ENCODE measurements at places on chromosomes 4 and X. TPM values are rescaled to one million over a fixed set of nuclear protein-coding genes. Genes with fewer than 3 reads are reported as not detected.
A peak's percentile ranks its signal among the peaks of the same experiment; 100 is the strongest.

The ANXA3 gene
- total RNA-seq, result not detected

The TMEM144 gene
- total RNA-seq, result not detected

The PPEF2 gene
- total RNA-seq, result not detected

The SPANXN3 gene
- not detected for total RNA-seq

The TMEM154 gene
- 0.22 TPM for total RNA-seq

The ZNF711 gene
- 41.9 TPM for total RNA-seq

- H3K27me3 ChIP-seq, result no peaks in the 10 kb centered on the region
- H3K4me1 ChIP-seq, result peaks cover 39% of the 10 kb centered on the region
- no peak for DNase-seq
- H3K36me3 ChIP-seq, result no peaks in the 10 kb centered on the region
- H3K27ac ChIP-seq, result peak overlapping the region; percentile 94
These were observed 103.9 kb upstream of the PAQR3 start for GRCh38 chr4:79043138-79043537.

DNA sequence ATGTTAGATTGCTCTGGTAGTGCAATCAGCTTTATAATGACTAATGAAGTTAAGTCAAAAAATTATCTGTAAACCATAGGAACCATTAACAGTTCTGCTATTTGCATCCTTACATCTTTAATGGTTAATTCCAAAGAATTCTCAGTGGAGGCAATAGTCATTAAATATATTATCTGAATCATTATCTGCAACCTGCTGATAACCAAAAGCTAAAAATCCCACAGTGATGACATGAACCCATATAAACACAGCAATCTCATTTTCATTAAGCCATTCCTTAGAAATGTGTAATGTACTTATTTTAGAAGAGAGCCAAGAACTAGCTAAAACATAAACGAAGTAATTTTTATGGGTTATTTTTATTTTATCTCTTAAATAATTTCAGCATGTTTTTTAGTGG, 60.2 kb downstream of the MAGEB16 start:
- no peaks in the 10 kb centered on the region for H3K36me3 ChIP-seq
- no peak for DNase-seq
- no peaks in the 10 kb centered on the region for H3K27me3 ChIP-seq
- no peak overlapping the region for H3K27ac ChIP-seq
- no peak overlapping the region for H3K4me3 ChIP-seq

- H3K4me3 ChIP-seq, result no peak overlapping the region
- DNase-seq, result no peak
- H3K4me1 ChIP-seq, result peaks cover 4% of the 10 kb centered on the region
- no peak overlapping the region for H3K27ac ChIP-seq
These were observed 5.2 kb downstream of the YIPF6 start for GRCh38 chrX:68503836-68504636.

DNA sequence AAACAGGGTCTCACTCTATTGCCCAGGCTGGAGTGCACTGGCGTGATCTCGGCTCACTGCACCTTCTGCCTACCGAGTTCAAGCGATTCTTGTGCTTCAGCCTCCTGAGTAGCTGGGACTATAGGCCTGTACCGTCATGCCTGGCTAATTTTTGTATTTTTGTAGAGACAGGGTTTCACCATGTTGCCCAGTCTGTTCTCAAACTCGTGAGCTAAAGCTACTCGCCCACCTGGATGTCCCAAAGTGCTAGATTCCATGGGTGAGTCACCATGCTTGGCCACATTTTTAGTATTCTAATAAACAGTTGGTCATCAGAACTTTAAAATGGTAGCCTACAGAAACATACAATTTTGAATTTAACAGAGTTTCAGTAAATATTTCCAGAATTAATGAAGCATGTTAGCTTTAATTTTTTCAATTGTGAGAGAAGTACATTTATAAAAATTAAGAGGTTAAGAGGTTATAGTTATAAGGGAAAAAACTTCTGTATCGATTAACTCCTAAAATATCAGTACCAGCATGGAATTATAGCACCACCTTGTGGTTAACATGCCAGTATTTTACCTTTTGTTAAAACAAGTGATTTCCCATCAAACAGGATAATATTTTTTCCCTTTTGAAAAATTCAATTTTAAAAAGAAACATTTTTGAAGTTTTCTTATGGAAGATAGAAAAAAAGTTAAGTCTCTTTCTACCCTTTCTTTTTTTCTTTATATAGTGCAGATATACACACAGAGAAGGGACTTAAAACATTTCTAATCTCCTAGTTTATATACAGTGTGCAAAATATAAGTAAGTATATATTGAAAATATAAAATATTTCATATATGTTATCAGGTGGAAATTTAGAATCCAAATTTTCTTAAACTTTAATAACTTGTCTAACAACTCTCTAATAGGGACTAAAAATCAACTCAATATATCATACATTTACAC, 35.4 kb downstream of the CEP44 start:
- no peaks in the 10 kb centered on the region for H3K36me3 ChIP-seq
- no peaks in the 10 kb centered on the region for H3K4me1 ChIP-seq
- H3K27me3 ChIP-seq, result no peaks in the 10 kb centered on the region
- H3K4me3 ChIP-seq, result no peak overlapping the region

GRCh38 chr4:88900432-88900831, 156.6 kb downstream of the FAM13A start:
- peaks cover 4% of the 10 kb centered on the region for H3K27me3 ChIP-seq
- no peak overlapping the region for H3K4me3 ChIP-seq
- no peak overlapping the region for H3K27ac ChIP-seq
- peaks cover 39% of the 10 kb centered on the region for H3K36me3 ChIP-seq

- no peaks in the 10 kb centered on the region for H3K36me3 ChIP-seq
- peaks cover 2% of the 10 kb centered on the region for H3K4me1 ChIP-seq
- H3K27me3 ChIP-seq, result peaks cover 2% of the 10 kb centered on the region
- H3K4me3 ChIP-seq, result peak overlapping the region; percentile 94
These were observed 2.2 kb downstream of the TMEM47 start for GRCh38 chrX:34654696-34655490.

DNA sequence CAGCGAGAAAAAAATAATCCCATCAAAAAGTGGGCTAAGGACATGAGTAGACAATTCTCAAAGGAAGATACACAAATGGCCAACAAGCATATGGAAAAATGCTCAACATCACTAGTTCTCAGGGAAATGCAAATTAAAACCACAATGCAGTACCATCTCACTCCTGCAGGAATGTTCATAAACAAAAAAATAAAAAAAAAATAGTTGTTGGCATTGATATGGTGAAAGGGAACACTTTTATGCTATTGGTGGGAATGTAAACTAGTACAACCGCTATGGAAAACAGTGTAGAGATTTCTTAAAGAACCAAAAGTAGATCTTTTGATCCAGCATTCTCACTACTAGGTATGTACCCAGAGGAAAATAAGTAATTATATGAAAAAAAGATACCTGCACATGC, 508.3 kb upstream of the MAGEB2 start:
- H3K4me1 ChIP-seq, result no peaks in the 10 kb centered on the region
- H3K4me3 ChIP-seq, result no peak overlapping the region
- no peak for DNase-seq
- H3K27me3 ChIP-seq, result no peaks in the 10 kb centered on the region

GRCh38 chr4:79164907-79165610, 160.8 kb downstream of the NAA11 start:
- peaks cover 15% of the 10 kb centered on the region for H3K36me3 ChIP-seq
- peaks cover 30% of the 10 kb centered on the region for H3K4me1 ChIP-seq
- peak overlapping the region; percentile 96 for H3K27ac ChIP-seq
- peaks cover 3% of the 10 kb centered on the region for H3K27me3 ChIP-seq
- peak; percentile 31 for DNase-seq

- no peaks in the 10 kb centered on the region for H3K4me1 ChIP-seq
- H3K27me3 ChIP-seq, result no peaks in the 10 kb centered on the region
- no peak for DNase-seq
- no peaks in the 10 kb centered on the region for H3K36me3 ChIP-seq
These were observed 165.1 kb downstream of the GPAT3 start for GRCh38 chr4:83701041-83701440.

- no peaks in the 10 kb centered on the region for H3K27me3 ChIP-seq
- H3K4me1 ChIP-seq, result no peaks in the 10 kb centered on the region
- no peak for DNase-seq
- H3K36me3 ChIP-seq, result no peaks in the 10 kb centered on the region
- H3K4me3 ChIP-seq, result no peak overlapping the region
- H3K27ac ChIP-seq, result no peak overlapping the region
These were observed 397.1 kb upstream of the FAM241A start for GRCh38 chr4:111748157-111748556.

DNA sequence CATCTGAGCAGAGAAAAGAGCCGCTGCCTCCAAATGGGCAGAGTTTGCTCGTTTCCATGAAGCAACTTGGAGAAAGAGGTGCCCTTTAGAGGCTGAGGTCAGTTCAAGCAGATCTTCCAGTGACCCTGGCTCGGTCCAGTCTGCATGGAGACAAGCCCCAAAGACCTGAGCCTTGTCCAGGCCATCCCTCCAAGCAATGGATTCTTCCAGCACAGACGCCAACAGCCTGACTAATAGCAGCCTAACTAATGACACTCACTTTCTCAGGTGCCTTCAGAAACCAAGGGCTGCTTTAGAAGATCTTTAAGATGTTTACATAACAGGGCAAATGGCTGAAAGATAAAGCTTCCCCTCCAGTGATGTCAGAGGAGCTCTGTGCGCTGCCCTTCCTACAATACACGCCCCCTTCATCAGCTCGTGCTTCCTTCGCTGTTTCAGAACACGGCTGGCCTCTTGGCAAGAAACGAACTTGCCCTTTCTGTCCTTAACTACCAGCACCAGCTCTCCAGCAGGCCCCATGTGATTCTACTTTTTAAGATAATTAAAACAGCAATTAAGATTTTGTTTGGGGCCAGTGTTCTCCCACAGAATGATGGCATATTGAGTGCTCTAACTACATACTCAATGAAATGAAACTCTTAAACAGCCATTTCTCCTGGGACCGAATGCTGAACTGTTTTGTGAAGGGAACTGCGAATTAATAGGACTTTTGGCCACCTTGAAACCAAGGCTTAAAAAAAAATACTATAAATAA, 119.0 kb downstream of the GPR143 start:
- H3K27me3 ChIP-seq, result no peaks in the 10 kb centered on the region
- no peak overlapping the region for H3K27ac ChIP-seq
- no peaks in the 10 kb centered on the region for H3K4me1 ChIP-seq
- H3K36me3 ChIP-seq, result no peaks in the 10 kb centered on the region
- no peak for DNase-seq

DNA sequence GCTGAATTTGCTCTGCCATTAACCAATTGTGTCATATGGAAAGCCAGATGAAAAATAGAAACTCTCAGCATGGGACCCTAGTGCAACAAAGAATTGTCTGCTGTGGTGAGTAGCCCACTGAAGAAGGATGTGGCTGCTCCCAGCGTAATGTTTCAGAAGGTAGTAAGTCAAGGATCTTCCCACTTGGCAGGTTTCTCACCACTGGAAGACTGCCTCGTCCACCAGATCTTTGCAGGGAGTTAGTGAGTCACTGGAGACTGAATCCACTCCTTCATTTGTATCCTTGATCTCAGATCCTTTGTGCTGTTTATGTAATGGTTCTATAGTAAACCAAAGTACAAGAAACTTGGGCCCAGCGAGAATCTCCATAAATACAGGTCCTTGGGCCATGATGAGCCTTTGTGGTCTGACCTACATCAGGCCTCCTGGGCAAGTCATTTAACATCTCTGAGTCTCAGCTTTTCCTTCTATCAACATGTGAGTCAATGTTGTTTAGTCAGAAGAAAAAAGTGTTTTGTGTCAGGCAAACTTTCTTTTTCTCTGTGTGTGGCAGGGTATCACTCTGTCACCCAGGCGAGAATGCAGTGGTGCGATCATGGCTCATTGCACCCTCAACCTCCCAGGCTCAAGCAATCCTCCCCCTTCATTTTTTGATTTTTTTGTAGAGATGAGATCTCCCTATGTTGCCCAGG, 78.0 kb upstream of the CCDC160 start:
- no peaks in the 10 kb centered on the region for H3K4me1 ChIP-seq
- no peaks in the 10 kb centered on the region for H3K36me3 ChIP-seq
- no peak overlapping the region for H3K27ac ChIP-seq
- no peak overlapping the region for H3K4me3 ChIP-seq
- peaks cover 2% of the 10 kb centered on the region for H3K27me3 ChIP-seq
- DNase-seq, result no peak

GRCh38 chrX:21408307-21408706, 34.1 kb downstream of the CNKSR2 start:
- H3K36me3 ChIP-seq, result no peaks in the 10 kb centered on the region
- H3K4me1 ChIP-seq, result no peaks in the 10 kb centered on the region
- no peak for DNase-seq
- H3K27me3 ChIP-seq, result no peaks in the 10 kb centered on the region
- no peak overlapping the region for H3K27ac ChIP-seq

DNA sequence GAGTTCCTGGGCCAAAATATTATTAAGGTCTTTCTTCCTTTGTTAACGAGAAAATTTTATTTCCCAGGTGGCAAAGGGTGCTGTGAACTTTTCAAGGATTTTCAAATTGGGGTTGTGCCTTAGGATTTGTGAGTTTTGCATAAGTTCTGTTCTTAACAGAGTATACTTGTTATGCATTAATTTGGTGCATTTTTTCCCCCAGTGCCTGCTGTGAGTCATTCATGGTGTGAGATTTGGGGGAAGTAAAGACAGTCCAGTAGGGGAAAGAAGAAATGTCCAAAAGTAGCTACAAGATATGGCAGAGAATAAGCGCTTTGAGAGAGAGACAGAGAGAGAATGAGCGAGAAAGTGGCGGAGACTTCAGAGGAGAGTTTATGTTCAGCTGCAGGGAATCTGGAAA, 239.2 kb downstream of the ARHGAP10 start:
- H3K4me1 ChIP-seq, result peaks cover 3% of the 10 kb centered on the region
- no peaks in the 10 kb centered on the region for H3K27me3 ChIP-seq
- no peak overlapping the region for H3K27ac ChIP-seq
- H3K36me3 ChIP-seq, result no peaks in the 10 kb centered on the region
- DNase-seq, result no peak

- no peaks in the 10 kb centered on the region for H3K27me3 ChIP-seq
- H3K27ac ChIP-seq, result no peak overlapping the region
- no peaks in the 10 kb centered on the region for H3K36me3 ChIP-seq
- DNase-seq, result no peak
These were observed 58.4 kb upstream of the STS start for GRCh38 chrX:7088968-7089615.

GRCh38 chr4:68358988-68359387, 9.1 kb upstream of the YTHDC1 start:
- H3K4me1 ChIP-seq, result no peaks in the 10 kb centered on the region
- H3K4me3 ChIP-seq, result no peak overlapping the region
- H3K27me3 ChIP-seq, result peaks cover 2% of the 10 kb centered on the region
- peaks cover 4% of the 10 kb centered on the region for H3K36me3 ChIP-seq
- no peak for DNase-seq

GRCh38 chr4:77920371-77920770, 57.7 kb downstream of the MRPL1 start:
- no peaks in the 10 kb centered on the region for H3K36me3 ChIP-seq
- no peaks in the 10 kb centered on the region for H3K27me3 ChIP-seq
- no peak for DNase-seq
